EH (cell line): ENCODE measurements at places on chromosomes 7 and 10.
A peak's percentile ranks its signal among the peaks of the same experiment; 100 is the strongest.

DNA sequence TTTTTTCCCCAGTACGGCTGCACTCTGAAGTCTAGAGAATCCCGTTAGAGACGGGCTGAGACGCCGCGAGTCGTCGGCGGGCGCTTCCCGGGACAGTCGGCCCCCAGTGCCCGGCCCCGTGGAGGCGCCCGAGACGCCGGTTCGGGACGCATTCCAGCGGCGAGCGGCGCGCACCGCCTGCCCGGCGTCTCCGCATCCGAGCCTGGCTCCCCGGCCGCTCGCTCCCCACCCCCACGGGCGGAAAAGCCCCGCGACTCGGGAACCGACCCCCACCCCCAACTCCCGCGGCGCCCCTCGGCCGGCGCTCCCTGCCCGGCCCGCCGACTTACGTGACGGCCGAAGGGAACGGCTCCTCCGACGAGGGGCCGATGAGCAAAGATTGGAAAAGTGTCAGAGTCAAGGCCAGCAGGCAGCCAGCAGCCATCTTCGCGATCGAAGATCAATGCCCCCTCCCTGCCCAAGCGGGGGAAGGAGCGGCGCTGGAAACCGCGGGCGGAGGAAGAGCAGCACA lies 486 bp downstream of the CACNA2D1 start:
- DNase-seq = peak; percentile 54

GRCh38 chr7:12759151-12759550 lies 71.7 kb downstream of the ARL4A start:
- peak; percentile 5 for DNase-seq

- no peak for DNase-seq
Observed at GRCh38 chr10:74262856-74263255, 111.8 kb downstream of the ADK start.

DNA sequence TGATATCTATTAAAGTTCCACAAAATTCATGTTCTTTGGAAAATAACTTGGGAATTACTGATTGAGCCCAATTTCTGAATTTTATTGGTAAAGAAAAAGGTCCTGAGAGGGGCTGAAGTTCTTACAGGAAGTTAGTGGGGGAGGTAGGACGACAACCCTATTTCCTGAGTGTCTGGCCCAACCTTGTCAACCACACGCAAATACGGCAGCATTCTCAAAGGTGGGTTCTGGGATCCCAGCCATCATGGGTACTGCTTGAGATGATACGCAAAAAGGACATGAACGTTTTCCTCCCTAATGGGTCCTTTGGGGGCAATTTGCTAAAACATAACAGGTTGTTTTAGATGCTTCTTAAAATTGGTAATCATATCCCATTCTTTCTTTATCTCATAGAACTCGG lies 2.7 kb upstream of the PDCD4 start:
- no peak for DNase-seq

DNA sequence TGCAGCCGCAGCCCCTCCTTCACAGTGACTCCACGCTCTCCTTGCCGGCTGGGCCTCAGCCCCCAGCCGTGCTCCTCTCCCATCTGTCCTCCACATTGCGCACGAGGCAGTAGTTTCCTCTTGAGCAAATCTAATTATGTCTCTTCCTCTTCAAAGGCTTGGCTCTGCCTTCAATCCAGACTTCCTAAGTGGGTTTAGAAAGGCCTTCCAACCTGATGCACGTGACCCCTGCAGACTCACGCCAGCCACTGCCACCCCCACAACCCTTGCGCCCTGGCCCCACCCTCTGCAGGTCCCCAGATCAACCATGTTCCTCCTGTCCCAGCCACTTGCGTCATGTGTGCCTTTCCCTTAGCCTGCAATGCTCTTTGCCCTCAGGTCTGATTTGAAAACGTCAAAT lies 75.0 kb upstream of the ADAM12 start:
- no peak for DNase-seq

- DNase-seq = peak; percentile 38
Observed at GRCh38 chr7:133552079-133552478, 299.2 kb downstream of the EXOC4 start.

DNA sequence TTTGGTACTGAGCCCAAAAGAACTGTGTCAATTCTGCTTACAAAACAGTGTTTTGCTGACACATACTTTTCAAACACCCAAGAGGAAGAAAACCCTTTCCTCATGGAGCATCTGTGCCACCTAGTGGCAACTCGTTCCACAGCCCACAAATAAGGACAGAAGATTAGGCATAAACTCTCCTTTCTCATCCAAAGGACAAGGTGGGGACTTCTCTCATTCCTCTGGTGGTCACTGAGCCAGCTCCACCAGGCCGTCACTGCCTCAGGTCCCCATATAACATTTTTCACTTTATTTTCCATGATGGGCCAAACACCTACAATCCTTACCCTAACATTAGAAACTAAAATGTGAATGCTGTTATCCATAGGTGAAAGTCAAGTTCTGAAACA lies 76.9 kb downstream of the RNF216 start:
- DNase-seq = peak; percentile 85

DNA sequence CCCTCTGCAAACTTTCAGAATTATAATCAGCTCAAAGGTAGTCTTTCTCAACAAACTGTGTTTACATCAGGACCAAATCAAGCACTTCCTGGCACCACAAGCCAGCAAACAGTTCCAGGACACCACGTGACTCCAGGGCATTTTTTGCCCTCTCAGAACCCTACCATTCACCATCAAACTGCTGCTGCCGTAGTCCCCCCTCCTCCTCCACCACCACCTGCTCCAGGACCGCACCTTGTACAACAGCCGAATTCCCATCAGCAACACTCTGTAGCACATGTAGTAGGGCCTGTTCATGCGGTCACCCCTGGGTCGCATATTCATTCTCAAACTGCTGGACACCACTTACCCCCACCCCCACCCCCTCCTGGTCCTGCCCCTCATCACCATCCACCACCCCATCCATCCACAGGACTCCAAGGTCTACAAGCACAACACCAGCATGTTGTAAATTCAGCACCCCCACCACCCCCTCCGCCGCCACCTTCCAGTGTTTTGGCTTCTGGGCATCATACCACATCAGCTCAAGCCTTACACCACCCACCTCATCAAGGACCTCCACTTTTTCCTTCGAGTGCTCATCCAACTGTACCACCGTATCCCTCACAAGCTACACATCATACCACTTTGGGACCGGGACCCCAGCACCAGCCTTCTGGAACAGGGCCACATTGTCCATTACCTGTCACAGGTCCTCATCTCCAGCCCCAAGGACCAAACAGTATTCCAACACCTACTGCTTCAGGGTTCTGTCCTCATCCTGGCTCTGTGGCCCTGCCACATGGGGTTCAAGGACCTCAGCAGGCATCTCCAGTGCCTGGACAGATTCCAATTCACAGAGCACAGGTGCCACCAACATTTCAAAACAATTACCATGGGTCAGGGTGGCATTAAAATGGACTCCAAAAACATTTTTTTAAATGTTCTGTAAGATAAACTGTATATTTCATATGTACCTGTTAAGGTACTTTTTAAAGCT lies 98.7 kb downstream of the KMT2E start:
- DNase-seq = no peak

DNA sequence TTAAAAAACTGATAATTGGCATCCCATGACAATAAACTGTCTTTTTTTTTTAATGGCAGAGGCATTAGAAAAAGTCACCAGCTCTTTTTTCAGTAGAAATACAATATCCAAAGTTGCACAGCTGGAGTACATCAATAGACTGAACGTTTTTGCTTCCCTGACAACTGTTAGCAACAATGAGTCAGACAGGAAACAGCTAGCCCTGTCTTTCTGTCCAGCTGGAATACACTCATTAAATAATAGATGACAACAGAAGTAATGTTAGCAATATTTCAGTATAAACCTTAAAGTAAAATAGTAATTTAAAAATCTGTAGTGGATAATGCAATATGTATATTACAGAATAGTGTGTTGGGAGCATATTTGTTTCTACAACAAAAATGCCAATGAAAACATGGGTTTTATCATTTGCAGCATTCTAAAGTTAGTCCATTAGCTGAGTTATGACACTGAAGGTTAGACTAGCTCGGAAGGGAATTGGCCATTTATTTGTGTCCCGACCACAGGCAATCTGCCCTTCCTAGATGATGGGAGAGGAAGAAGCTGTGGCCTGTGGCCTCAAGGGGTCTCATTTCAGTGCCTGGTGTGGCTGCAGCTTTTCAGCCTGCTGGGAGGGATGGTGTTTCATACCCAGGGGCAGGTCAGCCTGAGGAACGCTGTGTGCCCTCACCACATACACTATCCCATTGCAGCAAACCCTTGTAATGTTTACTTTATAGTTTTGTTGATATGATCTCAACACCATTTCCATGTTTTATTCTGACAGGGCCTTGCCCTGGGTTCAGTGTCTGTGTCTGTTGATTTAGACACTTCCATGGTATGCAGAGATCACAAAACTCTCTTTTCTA lies 173.3 kb downstream of the SLC16A9 start:
- DNase-seq = peak; percentile 39

GRCh38 chr7:143988976-143989745 lies 11.0 kb upstream of the OR6B1 start:
- peak; percentile 72 for DNase-seq
